ENCODE measurements at places on chromosomes 3 and 15.

- DNase-seq: no peak
Observed at GRCh38 chr3:25452192-25452591, 24.1 kb downstream of the RARB start.

GRCh38 chr15:100542290-100542689 is 13.5 kb upstream of the CERS3 start:
- DNase-seq: no peak

GRCh38 chr15:99084965-99085364 is 19.9 kb upstream of the SYNM start:
- DNase-seq: no peak

DNA sequence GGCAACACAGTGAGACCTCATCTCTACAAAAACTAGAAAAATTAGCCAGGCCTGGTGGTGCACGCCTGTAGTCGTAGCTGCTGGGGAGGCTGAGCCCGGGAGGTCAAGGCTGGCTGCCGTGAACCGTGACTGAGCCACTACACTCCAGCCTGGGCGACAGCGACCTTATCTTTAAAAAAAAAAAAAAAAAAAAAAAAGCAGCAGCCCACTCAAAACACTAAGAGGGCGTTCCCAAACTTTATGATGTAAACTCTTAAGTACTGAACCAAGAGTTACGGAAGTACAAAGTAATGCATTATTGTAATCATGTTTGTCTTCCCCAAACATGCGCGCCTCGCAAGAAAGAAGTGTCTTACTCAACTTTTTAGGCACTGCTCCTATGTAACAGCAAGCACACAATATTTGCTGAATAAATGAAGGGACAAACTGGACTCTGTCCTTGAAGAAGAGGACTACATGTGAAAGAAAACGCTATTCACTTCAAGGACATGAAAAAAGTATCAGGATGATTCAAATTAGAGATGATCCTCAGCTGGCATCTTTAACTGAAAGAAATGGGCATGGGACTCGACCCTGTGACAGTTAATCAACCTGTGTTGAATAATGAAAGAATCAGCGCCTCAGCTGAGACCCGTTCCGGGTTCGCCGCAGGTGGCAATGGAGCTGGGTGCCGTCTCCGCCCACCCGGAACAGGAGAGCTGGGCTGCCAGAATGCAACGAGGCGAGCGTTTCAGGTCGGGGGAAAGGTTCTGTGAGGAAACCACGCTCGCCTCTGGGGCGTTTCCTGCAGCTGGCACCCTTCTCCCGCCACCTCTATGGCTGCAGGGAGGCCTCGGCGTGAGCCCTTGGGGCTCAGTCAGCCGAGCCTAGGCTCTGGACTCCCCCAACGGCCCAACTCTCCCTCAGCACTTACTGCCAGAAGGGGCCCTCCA is 718 bp downstream of the SPG11 start:
- peak; percentile 91 for DNase-seq

DNA sequence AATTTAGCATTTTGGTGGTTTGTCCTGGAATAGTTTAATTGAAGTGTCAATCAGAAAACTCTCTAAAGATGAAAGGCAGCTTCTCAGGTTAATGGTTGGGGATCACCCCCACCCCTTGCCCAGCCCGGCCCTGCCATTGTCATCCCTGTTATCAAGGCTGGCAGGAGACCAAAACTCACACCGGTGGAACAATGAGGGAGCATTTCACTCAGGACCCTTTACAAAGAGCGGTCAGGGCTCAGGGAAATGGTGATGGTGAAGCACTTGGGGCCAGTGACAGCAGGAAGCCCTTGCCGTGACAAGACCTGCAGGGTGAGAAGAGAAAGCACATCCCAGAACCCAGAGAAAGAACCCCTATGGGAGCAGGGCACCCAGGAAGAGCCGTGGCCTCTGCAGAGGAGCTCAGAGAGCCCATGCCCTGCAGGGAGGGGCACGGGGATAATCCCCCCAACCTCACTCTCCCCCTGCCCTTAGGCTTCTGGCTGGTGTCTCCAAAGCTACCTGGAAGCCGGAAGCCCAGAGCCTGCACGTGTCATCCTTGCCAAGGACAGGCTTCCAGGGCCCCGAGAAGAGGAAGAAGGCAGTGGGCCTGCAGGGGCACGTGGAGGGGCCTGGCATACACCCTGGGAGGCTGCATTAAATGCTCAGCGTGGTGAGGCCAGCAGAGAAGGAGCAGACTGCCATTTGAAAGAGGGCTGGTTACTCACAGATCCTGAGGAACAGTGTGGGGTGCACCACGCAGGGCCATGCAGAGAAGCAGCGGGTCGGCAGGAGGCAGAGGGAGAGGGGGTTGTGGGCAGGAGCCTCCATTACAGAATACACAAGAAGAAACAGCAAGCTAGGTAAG is 80.6 kb upstream of the PRR20G start:
- no peak for DNase-seq

- no peak for DNase-seq
Observed at GRCh38 chr3:121757087-121757811, 7.7 kb upstream of the GOLGB1 start.

- DNase-seq: no peak
Observed at GRCh38 chr3:50123394-50124051, 31.6 kb upstream of the SEMA3F start.

DNA sequence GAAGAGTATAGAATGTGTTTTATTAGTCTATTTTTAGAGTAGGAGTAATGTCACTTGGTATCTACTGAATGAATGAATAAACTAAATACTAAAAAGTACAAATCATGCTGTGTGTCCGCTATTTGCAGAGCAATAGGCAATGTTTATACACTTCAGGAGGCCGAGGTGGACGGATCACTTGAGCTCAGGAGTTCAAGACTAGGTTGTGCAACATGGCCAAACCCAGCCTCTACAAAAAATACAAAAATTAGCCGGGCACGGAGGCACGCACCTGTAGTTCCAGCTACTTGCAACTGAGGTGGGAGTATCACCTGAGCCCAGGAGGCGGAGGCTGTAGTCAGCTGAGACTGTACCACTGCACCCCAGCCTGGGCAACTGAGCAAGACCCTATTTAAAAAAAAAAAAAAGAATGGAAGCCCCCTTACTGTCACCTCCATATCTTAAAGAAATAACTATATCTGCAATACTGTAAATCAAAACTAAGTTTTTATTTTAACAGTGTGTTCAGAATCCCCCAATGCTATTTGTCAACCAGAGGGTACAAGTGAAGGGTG is 98.4 kb downstream of the DHX30 start:
- no peak for DNase-seq

DNA sequence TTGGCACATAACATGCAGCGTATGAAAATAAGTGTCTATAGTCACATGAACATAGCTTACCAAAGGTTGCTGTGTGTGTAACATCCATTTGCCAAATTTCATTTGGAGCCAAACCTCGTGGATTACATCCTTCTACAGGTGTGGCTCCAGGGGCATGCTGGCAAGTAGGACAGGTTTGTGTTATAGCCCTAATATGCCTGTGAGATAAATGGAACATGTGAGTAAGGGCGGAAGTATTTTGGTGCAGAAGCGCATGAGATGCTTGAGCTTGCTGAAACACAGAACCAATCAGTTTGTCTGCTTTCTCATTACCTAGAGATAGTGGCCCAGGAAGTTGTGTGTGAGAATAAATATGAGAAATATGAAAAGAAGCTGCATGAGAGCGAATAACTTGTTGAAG is 21.8 kb upstream of the XCR1 start:
- DNase-seq: no peak

DNA sequence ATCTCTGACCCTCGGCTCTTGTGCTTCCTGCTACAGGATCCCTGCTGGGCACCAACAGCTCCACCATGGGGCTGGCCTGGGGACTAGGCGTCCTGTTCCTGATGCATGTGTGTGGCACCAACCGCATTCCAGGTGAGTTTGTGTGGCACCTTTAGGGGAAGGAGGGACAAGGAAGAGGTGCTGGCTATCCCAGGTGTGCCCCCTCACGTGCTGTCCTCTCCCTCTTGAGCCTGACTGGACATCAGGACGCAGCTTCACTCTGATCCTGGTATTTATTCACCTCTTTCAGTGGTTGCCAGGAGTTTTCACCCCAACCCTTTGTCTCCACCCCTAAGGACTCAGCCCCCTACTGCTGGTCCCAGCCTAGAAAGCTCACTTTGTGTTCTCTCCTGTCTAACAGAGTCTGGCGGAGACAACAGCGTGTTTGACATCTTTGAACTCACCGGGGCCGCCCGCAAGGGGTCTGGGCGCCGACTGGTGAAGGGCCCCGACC is 960 bp downstream of the THBS1 start:
- peak; percentile 64 for DNase-seq

DNA sequence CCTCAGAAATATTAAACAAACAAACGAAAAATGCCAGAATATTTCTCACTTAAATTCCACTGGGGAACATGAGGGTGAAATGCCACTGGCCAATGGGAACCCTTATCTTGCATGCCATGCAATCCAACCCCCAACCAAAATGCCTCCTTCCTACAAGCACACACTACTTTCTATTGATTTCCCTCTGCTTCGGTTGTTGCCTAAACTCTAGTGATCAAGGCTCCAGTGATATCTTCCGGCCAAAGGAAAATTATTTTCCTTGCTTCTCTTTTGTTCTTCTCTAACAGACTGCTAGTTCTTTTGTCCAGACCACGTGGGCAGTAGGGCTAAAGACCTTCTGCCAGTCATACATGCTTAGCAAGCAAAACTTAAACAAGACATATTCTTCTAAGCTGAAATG is 115.7 kb downstream of the TMCC1 start:
- no peak for DNase-seq

GRCh38 chr3:151169262-151169947 is 33.6 kb downstream of the GPR171 start:
- DNase-seq: peak; percentile 84

GRCh38 chr15:99324082-99324620 is 72.9 kb downstream of the LRRC28 start:
- peak; percentile 86 for DNase-seq

- no peak for DNase-seq
Observed at GRCh38 chr3:17643691-17644090, 98.7 kb downstream of the TBC1D5 start.

DNA sequence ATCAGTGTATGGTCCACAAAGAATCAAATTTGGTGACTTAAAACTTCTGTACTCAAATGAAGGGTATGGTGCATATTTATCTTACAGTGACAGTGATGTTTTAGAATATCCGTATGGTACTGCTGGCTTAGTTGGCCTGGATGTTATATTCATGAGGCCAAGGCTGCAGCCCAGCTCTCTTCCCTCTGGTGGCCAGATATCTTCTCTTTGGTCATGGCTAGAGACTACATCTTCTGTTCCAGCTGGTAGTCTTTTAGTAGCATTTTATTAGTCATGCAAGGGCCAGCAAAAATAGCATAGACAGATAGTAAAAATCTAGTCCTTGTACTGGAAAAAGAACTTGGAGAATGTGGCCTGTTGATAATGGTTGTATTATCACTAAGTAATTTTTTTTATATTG is 124.0 kb upstream of the ROPN1 start:
- DNase-seq: no peak

DNA sequence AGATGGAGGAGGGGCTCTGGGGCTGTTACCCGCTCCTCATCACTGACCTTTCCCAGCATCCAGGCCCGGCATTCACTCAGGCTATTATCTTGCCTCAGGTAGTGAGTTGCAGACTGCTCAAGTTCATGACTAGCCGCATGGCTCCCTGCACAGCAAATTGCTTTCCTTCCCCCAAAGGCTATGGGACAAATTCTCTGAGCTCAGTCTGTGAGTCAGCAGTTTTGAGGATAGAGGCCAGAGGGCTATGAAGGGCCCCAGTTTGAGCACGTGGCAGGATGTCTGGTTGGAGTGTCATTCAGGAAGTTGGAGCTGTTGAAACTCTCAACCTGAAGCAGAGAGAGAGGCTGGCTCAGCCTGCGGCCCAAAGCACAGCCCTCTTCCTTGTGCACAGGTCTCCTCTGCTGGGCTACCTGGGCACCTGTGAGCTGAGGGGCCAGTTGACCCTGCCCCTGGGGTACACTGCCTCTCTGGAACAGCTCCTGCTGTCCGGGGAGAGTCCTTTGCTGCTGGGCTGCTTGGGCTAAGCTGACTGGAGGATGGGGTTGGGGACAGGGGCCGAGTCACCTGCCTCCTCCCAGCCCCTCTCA is 7.9 kb downstream of the FAH start:
- DNase-seq: peak; percentile 95

- DNase-seq: no peak
Observed at GRCh38 chr15:64205202-64205601, 42.4 kb upstream of the PPIB start.

DNA sequence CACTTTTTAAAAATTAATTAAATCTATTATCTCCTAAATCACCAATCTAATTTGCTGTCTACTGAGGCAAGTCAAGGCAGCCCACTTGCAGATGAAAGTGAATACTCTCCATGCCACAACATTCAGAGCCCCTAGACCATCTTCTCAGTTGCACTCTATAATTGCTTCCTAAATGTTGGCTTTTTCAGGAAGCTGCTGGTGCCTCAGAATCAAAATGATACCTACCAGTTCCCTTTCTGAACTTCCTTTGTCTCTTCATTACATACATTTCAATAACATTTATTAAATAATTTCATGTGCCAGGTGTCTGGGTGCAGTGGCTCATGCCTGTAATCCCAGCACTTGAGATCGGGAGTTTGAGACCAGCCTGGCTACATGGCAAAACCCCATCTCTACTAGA is 124.1 kb downstream of the SERPINI1 start:
- peak; percentile 57 for DNase-seq

GRCh38 chr15:70530503-70530902 is 232.9 kb downstream of the UACA start:
- DNase-seq: no peak

DNA sequence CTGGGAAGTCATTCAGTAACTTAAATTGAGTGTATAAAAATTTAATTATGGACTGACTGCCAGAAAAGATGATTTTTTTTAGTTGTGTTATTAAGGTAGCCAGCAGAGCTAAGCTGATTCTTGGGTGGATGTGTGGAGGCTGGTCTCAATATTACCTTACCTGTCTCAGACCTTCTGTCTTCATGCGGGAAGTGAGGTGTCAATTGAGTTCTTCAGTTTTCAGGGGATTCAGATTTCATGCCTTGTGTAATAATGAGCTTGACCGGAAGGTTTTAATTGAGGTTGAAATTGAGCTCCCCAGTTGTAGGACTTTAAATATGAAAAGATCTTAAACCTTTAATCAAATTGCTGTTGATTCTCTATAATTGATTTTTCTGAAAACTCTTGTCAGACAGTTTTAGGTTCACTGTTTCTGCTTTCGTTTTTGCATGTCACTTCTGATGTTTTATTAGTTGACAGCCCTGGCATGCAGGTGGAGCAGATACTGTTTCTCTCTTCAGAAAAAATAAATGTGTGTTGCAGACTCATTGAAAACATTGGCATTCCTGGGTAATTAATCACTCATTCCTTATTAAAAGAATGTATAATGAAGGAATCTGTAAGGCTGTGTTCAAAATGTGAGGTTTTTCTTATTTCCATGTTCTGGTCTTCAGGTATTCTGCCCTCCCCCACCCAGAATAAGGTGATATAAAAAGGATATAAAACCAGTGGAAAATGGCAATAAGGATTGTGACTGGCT is 54.5 kb downstream of the PSMD6 start:
- DNase-seq: no peak

- DNase-seq: peak; percentile 46
Observed at GRCh38 chr15:49706805-49707204, 86.0 kb downstream of the DTWD1 start.

- DNase-seq: no peak
Observed at GRCh38 chr15:40877694-40878093, 3.7 kb upstream of the RHOV start.
